ENCODE measurements at places on chromosomes 4 and X. TPM values are rescaled to one million over a fixed set of nuclear protein-coding genes. Genes with fewer than 3 reads are reported as not detected.

Gene CPZ
- 6.8 TPM for total RNA-seq

Gene OTC
- total RNA-seq = not detected

Gene MTTP
- total RNA-seq = 1.4 TPM

Gene SATL1
- 0.10 TPM for total RNA-seq

Gene TAF7L
- total RNA-seq = 0.82 TPM

Gene FAM9C
- not detected for total RNA-seq

Gene ARHGEF6
- 22.7 TPM for total RNA-seq

Gene SCML1
- total RNA-seq = 10.7 TPM

Gene BBS12
- total RNA-seq = 2.9 TPM

Gene UGT2B17
- total RNA-seq = not detected

Gene SPANXB1
- total RNA-seq = not detected

Gene PSAPL1
- 0.51 TPM for total RNA-seq

Gene MMRN1
- total RNA-seq = 27.6 TPM

Gene SH2D1A
- 0.41 TPM for total RNA-seq

Gene GYG2
- total RNA-seq = 1.6 TPM

Gene RAP2C
- 32.9 TPM for total RNA-seq

Gene CITED1
- total RNA-seq = 4.6 TPM

Gene UGT2B15
- total RNA-seq = not detected

Gene PCDH19
- total RNA-seq = 2.9 TPM

Gene SLC9B2
- 11.9 TPM for total RNA-seq

Gene USP17L28
- total RNA-seq = not detected

Gene HS3ST1
- total RNA-seq = 0.51 TPM

Gene OPRPN
- not detected for total RNA-seq

Gene RHOXF2B
- total RNA-seq = not detected

Gene FUNDC1
- 9.0 TPM for total RNA-seq

Gene HSFX2
- not detected for total RNA-seq

Gene H2AZ1
- total RNA-seq = 124 TPM

Gene ABLIM2
- total RNA-seq = 44.2 TPM

Gene HMX1
- not detected for total RNA-seq

Gene FAM184B
- 8.0 TPM for total RNA-seq

Gene ZAR1
- not detected for total RNA-seq

Gene GNRHR
- not detected for total RNA-seq

Data from tongue (tissue), 3 donors.